Ecto neural progenitor cell (in vitro differentiated cells): ENCODE measurements at places on chromosomes 6 and 20.

DNA sequence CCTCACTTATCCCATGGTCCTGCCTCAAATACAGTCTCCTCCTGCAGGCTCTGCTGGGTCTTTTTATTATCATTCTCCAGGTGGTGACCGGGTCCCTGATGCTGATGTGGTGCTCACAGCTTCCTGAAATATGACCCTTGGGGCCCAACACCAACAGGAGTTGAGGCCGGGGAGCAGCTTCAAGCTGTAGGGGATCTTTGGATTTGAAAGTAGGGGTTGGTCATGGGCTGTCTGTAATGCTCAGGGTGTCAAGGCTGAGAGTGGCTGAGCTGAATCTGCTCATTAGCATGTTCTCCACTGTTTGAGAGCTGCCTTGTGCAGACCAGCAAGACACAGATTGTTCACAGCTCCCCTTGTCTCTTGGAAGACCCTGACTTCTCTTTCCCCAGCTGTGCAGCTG is 35.5 kb downstream of the HLA-F start:
- DNase-seq = peak; percentile 28

GRCh38 chr6:113813142-113813541 is 44.0 kb upstream of the MARCKS start:
- DNase-seq = no peak

- DNase-seq = no peak
Observed at GRCh38 chr20:17762243-17762872, 62.6 kb downstream of the BANF2 start.

DNA sequence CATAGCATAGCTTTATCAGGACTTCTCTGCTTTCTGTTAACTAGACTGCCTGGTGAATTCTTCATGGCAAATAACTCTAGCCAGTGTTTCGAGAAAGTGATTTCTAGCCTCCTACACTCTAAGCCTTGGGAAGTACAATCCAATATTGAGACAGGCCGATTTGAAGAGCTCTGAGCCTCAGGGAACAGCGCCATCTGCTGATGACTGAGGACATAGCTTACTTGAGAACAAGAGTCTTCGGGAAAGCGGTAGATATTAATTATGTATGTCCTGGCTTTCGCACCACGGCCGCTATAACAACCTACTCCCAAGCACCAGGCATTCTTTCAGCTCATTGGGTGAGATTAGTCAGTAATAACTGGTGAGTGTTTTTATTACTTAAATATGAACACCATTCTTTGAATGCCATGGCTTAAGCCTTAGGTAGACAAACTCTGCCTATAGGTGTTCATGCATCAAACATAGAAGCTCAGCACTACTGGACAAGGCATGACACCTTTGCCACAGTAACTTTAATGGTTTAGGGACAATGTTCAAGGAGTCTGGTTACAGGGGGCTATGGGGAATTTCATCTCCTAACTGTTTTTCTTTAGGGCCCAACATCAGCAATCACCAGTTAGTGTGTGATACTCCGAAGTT is 518.6 kb downstream of the BMP2 start:
- peak; percentile 80 for DNase-seq

- DNase-seq = no peak
Observed at GRCh38 chr20:22909436-22909835, 125.7 kb upstream of the SSTR4 start.

- no peak for DNase-seq
Observed at GRCh38 chr20:43913291-43914025, 1.2 kb upstream of the TOX2 start.

- no peak for DNase-seq
Observed at GRCh38 chr20:52270696-52271095, 79.1 kb upstream of the ZFP64 start.

DNA sequence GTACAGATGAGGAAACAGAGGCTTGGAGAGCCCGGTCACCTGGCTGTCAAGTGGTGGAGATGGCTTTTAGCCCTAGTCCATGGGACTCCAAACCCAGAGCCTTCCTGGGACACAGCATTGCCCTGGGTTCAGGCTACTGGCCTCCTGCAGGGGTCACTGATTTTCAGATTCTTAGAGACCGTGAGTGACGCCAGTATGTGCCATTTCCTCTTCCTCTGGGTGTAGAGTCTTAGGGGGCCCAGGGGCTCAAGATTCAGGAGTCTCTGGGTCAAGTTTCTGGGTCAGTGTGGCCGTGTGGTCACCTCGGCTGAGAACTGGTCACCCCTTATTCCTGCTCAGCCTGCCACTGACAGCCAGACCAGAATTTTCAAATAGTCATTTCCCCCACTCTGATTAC is 574 bp downstream of the ARHGAP40 start:
- DNase-seq = no peak

DNA sequence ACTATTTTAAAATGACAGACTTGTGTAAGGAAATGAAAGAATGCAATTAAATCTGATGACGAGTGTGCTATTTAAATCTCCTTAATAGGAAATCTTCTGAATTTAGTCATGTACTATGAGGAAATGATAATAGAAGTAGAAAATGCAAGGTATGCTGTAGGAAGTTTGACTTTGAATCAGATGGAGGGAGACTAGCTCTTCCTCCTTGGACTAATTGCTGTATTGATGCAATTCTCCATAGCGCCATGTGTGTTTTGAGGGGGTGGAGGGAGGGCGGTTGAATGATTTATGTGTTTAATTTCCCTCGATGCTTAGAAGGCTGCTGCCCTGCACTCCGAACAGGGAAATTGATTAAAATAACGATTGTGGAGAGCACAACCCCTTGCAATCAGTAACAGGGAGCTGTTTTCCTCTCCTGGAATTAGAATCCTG is 214.4 kb upstream of the PRND start:
- DNase-seq = no peak

- peak; percentile 42 for DNase-seq
Observed at GRCh38 chr6:43848671-43849391, 78.8 kb downstream of the VEGFA start.

DNA sequence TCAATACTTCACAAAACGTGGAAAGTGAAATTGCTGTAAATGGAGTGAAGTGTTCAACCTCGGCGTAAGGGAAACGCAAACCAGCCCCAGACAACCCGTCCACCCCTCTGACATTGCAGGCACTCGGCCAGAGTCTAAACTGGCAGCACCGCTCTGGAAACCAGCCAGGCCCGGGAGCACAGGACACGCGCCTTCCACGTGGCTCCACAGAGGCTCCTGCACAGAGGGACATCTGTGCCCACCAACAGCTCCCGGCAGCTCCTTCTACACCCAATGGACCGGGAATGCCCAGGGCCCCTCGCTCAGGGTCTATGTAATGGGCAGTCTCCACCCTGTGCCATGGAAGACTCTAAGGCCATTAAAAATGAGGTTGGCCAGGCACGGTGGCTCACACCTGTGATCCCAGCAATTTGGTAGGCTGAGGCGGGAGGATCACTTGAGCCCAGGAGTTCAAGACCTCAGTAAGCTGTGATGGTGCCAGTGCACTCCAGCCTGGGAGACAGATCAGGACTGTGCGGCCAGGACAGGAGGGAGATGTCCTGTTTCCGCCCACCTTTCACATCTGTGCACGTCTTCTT is 3.4 kb upstream of the HELZ2 start:
- no peak for DNase-seq

DNA sequence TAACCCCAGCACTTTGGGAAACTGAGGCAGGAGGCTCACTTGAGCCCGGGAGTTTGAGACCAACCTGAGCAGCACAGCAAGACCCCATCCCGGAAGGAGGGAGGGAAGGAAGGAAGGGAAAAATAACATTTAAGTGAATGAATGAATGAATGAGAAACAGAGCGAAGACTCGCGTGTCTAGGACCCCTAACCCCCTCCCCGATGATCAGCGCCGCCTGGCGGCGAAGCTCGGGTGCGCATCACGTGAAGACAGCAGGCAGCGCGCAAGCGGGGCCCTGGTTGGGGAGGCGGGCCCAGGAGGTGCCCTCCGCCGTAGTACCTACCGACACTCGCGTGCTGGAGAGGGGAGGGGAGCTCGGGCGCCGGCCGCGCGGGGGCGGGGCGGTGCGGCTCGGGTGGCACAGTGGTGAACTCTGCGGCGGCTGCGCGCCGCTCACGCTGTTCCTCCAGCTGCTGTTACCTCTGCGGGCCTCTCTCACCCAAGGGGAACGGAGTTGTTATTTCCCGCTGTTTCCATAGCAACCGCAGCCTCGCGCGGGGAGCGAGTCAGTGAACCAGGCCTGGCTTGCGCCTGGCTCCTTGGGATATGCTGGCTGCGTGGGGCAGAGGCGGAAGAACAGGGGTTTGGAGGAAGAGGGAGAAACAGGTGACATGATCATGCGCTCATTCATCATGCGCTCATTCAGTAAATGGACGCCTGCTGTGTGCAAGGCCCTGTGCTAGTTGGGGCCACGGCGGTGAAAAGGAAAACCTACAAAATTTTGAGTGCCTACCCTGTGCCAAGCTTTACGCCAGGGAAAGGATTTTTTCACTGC is 2.0 kb upstream of the DCDC2 start:
- DNase-seq = peak; percentile 88

- DNase-seq = no peak
Observed at GRCh38 chr6:98308564-98308963, 525.8 kb upstream of the POU3F2 start.

GRCh38 chr6:166587631-166588413 is 1.3 kb upstream of the RAMACL start:
- DNase-seq = no peak

DNA sequence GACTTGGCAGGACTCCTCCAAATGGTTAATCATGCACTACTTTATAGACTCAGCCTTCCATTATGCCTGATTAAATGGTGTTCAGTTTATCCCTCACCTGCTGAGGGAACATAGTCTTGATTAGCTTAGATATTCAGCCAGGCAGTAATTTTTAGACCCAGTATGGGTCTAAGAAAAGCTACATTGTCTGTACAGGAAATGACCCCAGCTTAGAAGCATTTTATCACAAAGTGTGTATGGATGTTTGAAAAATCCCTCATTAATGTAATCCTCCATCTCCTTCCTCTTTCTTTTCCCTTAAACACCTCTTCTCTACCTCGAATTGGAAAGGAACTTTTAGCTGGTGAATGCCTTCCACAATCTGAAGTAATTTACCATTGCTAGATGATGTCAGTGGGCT is 252.2 kb upstream of the BMP2 start:
- DNase-seq = no peak

- DNase-seq = no peak
Observed at GRCh38 chr6:50141100-50141499, 91.4 kb upstream of the DEFB112 start.

GRCh38 chr6:161271343-161272030 is 2.4 kb downstream of the AGPAT4 start:
- DNase-seq = no peak

DNA sequence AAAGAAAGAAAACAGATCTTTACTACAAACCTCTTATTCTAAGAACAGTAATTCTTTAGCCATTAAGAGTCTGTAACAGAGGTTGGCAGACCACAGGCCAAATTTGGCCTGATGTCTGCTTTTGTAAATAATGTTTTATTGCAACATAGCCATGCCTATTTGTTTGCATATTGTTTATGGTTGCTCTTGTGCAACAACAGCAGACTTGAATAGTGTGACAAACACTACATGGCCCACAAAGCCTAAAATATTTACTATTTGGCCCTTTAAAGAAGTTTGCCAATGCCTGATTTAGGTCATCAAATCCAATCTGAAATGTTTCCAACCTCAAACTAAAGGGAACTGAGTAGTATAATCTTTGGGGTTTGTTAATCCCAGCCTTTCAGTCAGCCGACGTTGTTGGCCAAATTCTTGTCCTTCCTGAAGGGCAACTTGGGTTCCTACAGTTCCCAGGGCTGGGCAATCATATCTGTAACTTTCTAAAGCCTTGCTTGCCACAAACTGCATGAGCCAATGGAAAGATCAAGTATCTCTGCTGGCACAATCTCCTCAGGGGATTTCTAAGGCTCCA is 33.9 kb upstream of the TBC1D20 start:
- DNase-seq = no peak

GRCh38 chr20:62321521-62321948 is 18.7 kb downstream of the ADRM1 start:
- no peak for DNase-seq
